ENCODE measurements at places on chromosomes 7 and 10. TPM values are rescaled to one million over a fixed set of nuclear protein-coding genes. Genes with fewer than 3 reads are reported as not detected.

DNA sequence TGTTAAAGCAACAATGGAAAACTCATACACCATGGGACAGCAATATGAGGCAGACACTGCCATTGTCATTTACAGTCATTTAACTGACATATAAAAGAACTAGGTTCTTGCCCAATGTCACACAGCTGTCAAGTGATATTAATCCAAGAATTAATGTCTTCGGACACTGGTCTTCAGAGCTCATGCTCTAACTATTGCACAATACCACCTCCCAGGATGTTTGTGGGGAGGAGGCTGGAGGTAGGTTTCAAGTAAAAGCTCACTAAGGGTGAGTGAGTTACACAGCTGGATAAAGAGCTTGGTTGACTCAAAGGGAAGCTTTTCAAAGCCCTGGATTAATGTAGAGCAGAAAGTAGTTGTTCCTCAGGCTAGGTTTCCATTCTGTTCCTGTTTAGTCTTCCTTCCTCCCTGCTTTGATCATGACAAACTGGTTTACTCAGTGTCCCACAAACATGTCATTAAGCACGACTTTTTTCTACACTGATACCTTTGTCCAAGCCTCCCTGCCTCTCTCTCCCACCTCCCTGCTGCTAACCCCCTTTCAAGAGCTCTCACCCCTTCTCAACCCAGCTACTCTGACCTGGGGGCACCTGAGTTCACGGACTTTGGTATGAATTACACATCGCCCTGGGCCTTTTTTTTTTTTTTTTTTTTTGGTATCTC, 987 bp upstream of the EXOC6 start:
- no peak for DNase-seq

- DNase-seq: no peak
These were observed 6.3 kb downstream of the MYOF start for GRCh38 chr10:93475871-93476270.

DNA sequence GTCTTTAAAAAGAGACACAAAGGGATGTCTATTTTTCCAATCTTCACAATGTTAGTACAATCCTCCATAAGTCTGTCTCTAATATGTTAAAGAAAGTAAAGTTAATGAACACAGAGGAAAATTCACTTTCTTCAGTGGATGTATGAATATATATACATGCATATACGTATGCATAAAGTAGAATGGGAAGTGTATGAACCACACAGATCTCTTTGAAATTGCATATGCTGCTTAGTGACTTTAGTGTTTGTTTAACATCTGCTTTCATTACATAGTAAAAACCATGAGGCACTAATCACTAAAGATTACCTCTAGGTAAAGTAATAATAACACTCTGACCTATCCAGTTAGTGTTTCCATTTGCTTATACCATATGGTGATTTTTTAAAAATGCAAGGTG, 451.2 kb downstream of the SEMA3D start:
- DNase-seq: no peak

Gene C10orf62
- total RNA-seq: not detected

Gene ELAPOR2
- total RNA-seq: 3.1 TPM

Data from activated CD4-positive, alpha-beta T cell treated with anti-CD3 and anti-CD28 coated beads, Interleukin-2, amount 10 ng/mL, durations not matched to agents 7 days and 5 days (primary cell).